ENCODE measurements at places on chromosomes 12 and 14. TPM values are rescaled to one million over a fixed set of nuclear protein-coding genes. Genes with fewer than 3 reads are reported as not detected.

The PLA2G1B gene
- 17.2 TPM for total RNA-seq

The FOXN4 gene
- not detected for total RNA-seq

The KRT85 gene
- total RNA-seq, result not detected

The ETNK1 gene
- 76.0 TPM for total RNA-seq

The BCL2L14 gene
- not detected for total RNA-seq

The MGP gene
- 1,303 TPM for total RNA-seq

The HCAR3 gene
- total RNA-seq, result not detected

The DPPA3 gene
- not detected for total RNA-seq

The TAS2R31 gene
- 4.6 TPM for total RNA-seq

The SYNE3 gene
- 10.9 TPM for total RNA-seq

The AACS gene
- 19.5 TPM for total RNA-seq

The ARPC3 gene
- 198 TPM for total RNA-seq

The IAPP gene
- not detected for total RNA-seq

The PPP1R1A gene
- 0.41 TPM for total RNA-seq

The SDSL gene
- total RNA-seq, result 28.9 TPM
